Vagina (tissue), 2 donors: ENCODE measurements at places on chromosomes 7 and 10. TPM values are rescaled to one million over a fixed set of nuclear protein-coding genes. Genes with fewer than 3 reads are reported as not detected.

Gene TUBB8
- not detected for total RNA-seq

Gene IFIT1B
- total RNA-seq = not detected

Gene PWWP2B
- total RNA-seq = 14.7 TPM

Gene VIPR2
- total RNA-seq = 11.3 TPM

Gene ZNF727
- 5.4 TPM for total RNA-seq

Gene PAPSS2
- total RNA-seq = 12.3 TPM

Gene ARID5B
- total RNA-seq = 75.9 TPM

Gene CLRN3
- not detected for total RNA-seq

Gene ARHGEF5
- total RNA-seq = 23.3 TPM

Gene ZNF736
- total RNA-seq = 11.3 TPM

Gene PON1
- total RNA-seq = not detected

Gene ZNF680
- 22.1 TPM for total RNA-seq

Gene C10orf62
- total RNA-seq = not detected

Gene SUN3
- not detected for total RNA-seq

Gene HOXA11
- total RNA-seq = 9.8 TPM

Gene LRRC61
- total RNA-seq = 14.0 TPM

Gene AP5Z1
- 40.5 TPM for total RNA-seq

Gene ZNF804B
- total RNA-seq = not detected

Gene CRYGN
- not detected for total RNA-seq

Gene SFTPD
- not detected for total RNA-seq

Gene TRIM4
- total RNA-seq = 33.1 TPM

Gene SBDS
- 79.8 TPM for total RNA-seq

Gene NXPH1
- total RNA-seq = 0.25 TPM

Gene GIMAP6
- 21.4 TPM for total RNA-seq

Gene TMEM130
- total RNA-seq = 3.7 TPM

Gene CAMK1D
- total RNA-seq = 12.8 TPM

Gene ABCB4
- 0.49 TPM for total RNA-seq

Gene GIMAP2
- total RNA-seq = 9.6 TPM

Gene MGMT
- total RNA-seq = 16.0 TPM

Gene CLCN1
- total RNA-seq = not detected

Gene GRID1
- 7.1 TPM for total RNA-seq

Gene MALRD1
- total RNA-seq = 2.0 TPM

Gene ADRB1
- not detected for total RNA-seq

Gene SAP25
- total RNA-seq = 2.9 TPM

Gene DLG5
- 57.5 TPM for total RNA-seq

Gene MMRN2
- total RNA-seq = 57.2 TPM

Gene HTR7
- total RNA-seq = 0.74 TPM

Gene SLC26A3
- not detected for total RNA-seq

Gene PCDH15
- total RNA-seq = 0.25 TPM

Gene AUTS2
- total RNA-seq = 53.0 TPM

Gene TDRD1
- not detected for total RNA-seq
